NCI-H1436 treated with DMSO at 0.1 percent for 48 hours (cell line): ENCODE measurements at places on chromosomes 6 and 20.

GRCh38 chr20:53296025-53296424 lies 297.6 kb downstream of the ZNF217 start:
- DNase-seq = no peak

- DNase-seq = no peak
Observed at GRCh38 chr6:135946674-135947073, 95.2 kb downstream of the PDE7B start.

GRCh38 chr6:46016063-46016608 lies 476 bp upstream of the CLIC5 start:
- no peak for DNase-seq

- DNase-seq = no peak
Observed at GRCh38 chr6:42419490-42420280, 32.0 kb downstream of the TRERF1 start.

DNA sequence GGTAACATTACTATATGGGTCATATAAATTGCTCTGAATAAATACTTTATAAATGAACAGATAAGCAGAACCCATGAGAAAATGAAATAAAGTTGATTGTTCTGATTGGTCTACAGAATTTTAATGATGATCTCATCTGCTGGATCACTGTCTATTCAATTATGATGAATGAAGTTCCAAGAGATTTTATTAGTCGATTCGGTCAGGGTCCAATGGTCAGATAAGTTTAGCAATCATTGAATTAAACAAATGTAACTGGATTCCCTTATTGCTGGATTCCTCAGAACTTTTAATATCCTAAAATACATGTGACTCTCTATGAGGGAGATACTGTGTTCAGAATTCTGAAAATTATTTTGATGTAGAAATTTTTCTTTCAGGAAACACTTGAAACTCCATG lies 715.2 kb downstream of the EPM2A start:
- DNase-seq = no peak

DNA sequence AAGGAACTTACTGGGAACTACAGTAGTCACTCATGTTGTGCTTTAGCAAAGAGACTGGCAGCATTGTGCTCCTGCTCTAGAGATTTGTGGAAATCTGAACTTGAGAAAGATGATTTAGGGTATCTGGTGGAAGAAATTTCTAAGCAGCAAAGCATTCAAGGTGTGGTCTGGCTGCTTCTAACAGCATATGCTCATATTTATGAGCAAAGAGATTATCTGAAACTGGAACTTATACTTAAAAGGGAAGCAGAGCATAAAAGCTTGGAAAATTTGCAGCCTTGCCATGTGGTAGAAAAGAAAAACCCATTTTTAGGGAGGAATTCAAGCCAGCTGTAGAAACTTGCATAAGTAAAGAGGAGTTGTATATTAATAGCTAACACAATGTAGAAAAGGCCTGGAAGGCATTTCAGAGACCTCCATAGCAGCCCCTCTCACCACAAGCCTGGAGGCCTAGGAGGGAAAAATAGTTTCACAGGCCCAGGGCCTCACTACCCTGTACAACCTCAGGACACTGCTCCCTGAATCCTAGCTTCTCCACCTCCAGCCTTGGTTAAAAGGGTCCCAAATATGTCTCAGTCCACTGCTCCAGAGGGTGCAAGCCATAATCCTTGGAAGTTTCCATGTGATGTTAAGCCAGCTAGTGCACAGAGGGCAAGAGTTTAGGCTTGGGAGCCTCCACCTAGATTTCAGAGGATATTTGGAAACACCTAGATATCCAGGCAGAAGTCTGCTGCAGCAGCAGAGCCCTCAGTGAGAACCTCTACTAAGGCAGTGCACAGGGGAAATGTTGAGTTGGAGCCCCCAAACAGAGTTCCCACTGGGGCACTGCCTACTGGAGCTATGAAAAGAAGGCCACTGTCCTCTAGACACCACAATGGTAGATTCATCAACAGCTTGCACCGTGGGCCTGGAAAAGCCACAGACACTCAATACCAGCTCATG lies 6.6 kb downstream of the EPM2A start:
- DNase-seq = no peak

DNA sequence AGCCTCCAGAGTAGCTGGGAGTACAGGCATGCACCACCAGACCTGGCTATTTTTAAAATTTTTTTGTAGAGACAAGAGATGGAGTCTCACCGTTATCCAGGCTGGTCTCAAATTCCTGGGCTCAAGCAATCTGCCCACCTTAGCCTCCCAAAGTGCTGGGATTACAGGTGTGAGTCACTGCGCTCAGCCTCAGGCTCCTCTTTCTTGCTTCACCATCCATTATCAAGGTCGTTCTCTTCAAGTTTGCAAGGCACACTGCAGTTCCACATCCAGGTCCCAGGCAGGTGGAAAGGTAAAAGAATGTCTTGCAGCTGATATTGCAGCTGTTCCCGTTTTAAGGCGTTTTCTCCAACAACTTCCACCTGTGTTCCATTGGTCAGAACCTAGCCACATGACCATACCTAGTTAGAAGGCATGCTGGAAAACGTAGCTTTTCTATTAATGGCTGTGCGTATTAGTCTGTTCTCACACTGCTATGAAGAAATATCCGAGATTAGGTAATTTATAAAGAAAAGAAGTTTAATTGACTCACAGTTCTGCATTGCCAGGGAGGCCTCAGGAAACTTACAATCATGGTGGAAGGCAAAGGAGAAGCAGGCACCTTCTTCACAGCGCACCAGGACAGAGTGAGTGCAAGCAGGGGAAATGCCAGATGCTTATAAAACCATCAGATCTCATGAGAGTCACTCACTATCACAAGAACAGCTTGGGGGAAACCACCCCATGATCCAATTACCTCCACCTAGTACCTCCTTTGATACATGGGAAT lies 51.7 kb downstream of the PCNA start:
- DNase-seq = no peak

DNA sequence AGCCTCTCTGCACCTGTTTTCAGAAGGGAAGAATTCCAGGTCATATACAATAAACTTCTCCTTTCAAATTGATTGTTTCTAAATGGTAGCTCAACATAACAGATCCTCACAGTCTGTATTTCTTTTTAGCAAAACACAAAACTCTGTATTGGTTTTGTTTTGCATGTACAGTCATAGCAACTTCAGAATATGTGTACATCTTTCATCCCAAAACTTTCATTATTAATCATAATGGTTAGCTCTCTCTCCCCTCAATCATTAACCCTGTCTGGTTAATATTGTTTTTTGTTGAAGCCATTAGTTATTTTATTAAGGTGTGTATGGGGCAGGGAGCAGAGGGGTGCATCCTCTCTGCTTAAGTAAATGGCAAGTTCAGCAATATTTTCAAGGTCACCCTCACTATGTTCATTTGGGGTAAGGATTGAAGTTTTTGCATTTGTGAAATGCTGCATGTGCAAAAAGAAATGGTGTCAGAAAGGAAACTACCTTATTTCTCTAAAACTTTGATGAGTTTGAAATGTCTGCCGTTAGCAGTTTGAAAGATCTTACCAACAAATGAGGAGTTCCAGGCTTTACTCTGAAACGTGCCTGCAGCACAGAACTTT lies 136.8 kb upstream of the BTBD3 start:
- no peak for DNase-seq

DNA sequence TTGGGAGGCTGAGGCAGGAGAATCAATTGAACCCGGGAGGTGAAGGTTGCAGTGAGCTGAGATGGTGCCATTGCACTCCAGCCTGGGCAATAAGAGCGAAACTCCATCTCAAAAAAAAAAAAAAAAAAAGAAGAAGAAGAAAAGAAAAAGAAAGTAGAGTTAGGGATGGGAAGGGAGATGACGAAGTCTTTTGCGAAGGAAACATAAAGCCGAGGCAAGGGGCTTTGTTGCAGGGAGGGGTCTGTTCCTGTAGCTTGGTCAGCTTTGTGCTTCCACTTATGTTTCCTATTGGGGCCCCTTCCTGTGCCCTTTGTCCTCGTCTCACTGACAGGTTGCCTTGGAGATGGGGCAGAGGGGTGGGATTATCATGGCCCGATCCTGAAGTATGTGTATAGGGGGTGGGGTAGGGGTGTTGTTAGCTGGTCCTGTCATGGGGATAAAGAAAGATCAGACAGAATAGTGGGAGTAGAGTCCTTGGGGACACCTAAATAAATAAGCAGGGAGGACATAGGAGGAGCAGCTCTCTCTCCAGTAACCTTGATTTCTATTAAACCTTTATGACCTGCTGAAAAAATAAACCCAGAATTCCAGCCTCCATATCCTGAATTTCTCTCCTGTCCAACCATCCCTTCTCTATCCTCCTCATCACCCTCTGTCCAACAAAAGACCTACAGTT lies 1.1 kb upstream of the CLIC1 start:
- no peak for DNase-seq

DNA sequence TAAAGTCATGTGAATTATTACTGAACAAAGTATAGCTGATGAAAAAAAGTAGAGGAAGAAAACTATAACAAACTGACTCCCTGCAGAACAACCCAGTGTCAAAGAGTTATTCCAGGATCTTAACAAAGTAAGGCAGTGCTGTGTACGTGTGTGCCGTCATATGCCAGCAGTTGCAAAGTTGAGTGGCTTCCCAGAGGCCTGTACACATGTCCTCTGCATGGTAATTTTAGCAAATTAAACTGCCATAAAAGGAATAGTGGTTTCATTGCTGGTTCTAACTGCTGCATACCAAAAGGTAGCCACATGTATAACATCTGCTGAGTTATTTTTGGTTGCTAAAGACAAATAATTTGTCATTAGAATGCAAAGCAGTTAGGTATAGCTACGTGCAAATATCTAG lies 44.8 kb downstream of the RIPOR2 start:
- DNase-seq = no peak
